ENCODE measurements at places on chromosomes 4 and X. TPM values are rescaled to one million over a fixed set of nuclear protein-coding genes. Genes with fewer than 3 reads are reported as not detected.

DNA sequence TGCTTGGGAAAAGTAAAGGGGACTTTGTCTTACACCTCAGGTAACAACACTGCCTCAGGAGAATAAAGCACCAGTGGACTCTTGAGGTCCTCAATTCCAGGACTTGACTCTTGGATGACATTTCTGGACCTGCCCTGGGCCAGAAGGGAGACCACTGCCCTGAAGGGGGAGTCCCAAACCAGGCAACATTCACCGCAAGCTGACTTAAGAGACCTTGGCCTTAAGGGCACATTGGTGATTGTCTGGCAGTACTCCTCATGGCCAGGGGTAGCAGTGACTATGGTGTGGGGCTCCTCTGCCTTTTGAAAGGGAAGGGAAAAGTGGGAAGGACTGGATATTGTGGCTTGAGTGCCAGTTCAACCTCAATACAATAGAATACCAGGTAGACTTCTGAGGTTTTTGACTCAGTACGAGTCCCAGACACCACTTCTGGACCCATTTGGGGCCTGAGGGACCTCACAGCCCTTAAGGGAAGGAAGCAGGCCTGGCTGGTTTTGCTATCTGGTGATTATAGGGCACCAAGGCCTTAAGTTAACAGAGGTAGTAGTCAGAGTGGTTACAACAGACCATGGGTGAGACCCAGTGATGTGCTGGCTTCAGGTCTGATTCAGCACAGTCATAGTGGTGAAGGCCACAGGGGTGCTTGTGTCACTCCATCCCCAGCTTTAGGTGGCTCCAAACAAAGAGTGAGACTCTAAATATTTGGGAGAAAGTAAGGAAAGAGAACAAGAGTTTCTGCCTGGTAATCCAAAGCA lies 121.2 kb upstream of the TET2 start:
- DNase-seq, result no peak

GRCh38 chr4:5704276-5704675 lies 4.1 kb downstream of the EVC2 start:
- DNase-seq, result no peak

GRCh38 chr4:10743357-10743756 lies 58.8 kb upstream of the CLNK start:
- no peak for DNase-seq

- no peak for DNase-seq
Measured at GRCh38 chrX:82208975-82209374, 1007.1 kb downstream of the SH3BGRL start.

ADAM29 gene
- total RNA-seq, result not detected

DNA sequence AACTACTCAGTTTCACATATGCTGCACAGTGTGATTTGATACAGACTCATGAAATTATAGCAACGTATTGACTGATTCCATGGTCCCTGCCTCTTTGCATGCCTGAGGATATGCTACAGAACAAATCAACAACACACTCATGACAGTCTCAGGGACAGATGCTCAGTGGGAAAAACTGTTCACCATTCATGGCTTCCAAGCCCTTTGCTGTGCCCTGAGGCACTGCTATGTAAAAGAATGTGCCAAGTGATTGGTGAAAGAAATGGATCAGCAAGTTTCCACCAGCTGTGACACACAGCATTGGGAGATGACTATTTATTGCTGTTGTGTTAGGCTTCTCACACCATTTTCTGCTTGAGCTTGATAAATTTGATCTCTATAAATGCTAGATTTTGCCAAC lies 825.6 kb upstream of the INTU start:
- DNase-seq, result no peak

- DNase-seq, result no peak
Measured at GRCh38 chr4:64079316-64079715, 329.9 kb downstream of the TECRL start.

DNA sequence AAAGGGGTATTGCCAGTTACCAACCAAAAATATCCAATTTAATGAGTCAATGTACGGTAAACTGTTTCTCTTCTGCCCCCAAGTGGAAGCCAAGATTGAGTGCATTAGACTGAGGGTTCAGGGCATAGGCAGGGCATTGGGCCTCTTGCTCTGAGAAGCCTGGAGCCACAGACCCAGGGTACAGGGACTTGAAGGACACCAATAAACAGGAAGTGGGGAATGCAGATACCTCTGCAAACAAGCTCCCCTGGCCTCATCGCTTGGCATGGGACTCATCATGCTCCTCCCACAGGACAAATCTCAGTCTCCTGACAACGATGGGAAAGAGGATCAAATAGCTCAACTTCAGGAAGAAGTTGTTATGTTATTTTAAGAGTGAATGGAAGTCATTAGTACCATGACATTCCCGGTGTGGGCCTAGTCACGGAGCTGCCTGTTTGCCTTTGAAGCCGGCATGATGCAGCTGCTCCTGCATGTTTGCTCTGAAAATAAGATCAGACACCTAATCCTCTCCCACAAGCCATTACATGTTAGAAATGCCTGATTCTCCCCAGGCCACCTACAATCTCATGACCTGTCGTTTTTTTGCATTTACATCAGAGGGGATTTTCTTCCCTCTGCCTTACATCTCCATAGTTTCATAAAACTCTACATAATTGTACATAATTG lies 224.2 kb downstream of the RCHY1 start:
- no peak for DNase-seq

DNA sequence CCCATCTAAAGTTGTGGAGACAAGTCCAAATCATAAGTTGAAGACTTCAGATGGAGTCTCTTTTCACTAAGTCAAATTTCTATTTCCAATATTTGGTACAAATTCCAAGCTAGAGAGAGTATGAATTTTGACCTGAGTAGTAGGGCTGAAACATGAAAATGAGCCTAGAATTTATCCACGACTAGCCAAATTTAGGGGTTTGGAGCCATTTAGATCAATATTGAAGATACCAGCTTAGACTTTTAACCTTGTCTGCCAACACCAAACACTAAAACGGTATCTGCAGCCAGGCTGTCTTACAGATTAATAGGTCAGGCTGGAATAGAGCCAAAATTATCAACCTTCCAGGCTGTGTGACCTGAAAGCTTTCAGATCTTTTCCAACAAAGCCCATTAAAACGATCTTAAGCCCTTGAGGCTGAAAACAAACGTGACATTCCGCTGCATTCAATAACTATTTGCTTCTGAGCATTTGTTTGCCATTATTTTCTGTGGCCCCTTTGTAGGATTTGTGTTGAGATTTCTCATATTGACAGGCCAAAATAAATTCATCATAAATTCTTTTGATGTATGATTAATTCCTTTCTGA lies 268.7 kb upstream of the DKK2 start:
- no peak for DNase-seq

GRCh38 chrX:10579112-10580011 lies 41.0 kb downstream of the MID1 start:
- DNase-seq, result no peak

PNMA6A gene
- 1.2 TPM for total RNA-seq

GRCh38 chr4:104901438-104901837 lies 245.2 kb upstream of the TET2 start:
- no peak for DNase-seq

SLC26A1 gene
- not detected for total RNA-seq

GRCh38 chrX:40579900-40580536 lies 752 bp upstream of the ATP6AP2 start:
- DNase-seq, result no peak

MSL3 gene
- 13.0 TPM for total RNA-seq

SMARCA1 gene
- 33.9 TPM for total RNA-seq

All from heart right ventricle (tissue), 16 donors.